ENCODE measurements at places on chromosomes 7 and 10.

- DNase-seq, result no peak
These were observed 101.9 kb upstream of the MTPN start for GRCh38 chr7:136079066-136079465.

GRCh38 chr7:38682606-38683005 is 51.4 kb upstream of the AMPH start:
- no peak for DNase-seq

- DNase-seq, result no peak
These were observed 7.8 kb downstream of the HPS6 start for GRCh38 chr10:102072673-102073527.

DNA sequence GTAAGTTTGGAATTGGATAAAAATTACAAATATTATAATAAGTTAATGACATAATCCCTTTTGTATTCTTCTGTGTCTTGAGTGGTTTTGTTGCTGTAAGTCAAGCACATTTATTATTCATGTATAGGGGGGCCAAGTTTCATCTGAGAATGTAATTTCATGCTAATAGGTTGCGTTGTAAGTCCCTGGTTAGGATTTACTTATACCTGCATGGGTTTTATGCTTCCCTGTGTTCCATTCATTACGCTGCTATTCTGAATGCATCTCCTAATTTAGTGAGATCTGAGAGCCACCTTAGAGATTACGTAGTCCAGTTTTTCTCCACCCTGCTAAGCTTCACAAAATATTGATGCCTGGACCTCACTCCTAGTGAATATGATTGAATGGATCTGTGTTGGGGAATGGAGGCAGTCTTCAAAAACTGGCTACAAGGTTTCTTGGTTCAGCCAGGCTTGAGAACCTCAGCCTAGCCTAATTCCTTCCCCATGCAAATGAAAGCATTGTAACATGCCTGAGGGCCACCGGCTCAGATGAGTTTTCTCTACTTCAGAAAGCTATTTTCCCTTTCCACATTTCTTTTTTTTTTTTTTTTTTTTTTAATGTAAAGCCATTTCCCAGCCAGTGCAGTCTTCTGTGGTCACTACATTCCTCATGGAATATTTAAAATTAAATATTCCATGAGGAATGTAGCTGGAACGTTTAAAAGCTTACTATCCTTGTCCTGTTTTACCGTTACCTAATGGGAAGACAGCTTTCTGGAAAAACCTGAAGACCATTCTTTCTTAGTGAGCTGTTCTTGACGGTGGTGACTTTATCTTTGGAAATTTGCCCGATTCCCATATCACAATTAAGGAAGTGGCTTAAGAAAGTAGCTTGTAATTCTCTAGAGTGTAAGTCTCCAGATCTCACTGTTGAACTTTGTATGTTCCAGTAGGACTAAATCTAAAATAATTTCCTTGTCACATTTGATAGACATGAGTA is 16.0 kb downstream of the PAPSS2 start:
- DNase-seq, result no peak

GRCh38 chr10:71625445-71626175 is 94.0 kb downstream of the C10orf105 start:
- no peak for DNase-seq

- no peak for DNase-seq
These were observed 57.8 kb upstream of the RAB18 start for GRCh38 chr10:27446091-27446918.

DNA sequence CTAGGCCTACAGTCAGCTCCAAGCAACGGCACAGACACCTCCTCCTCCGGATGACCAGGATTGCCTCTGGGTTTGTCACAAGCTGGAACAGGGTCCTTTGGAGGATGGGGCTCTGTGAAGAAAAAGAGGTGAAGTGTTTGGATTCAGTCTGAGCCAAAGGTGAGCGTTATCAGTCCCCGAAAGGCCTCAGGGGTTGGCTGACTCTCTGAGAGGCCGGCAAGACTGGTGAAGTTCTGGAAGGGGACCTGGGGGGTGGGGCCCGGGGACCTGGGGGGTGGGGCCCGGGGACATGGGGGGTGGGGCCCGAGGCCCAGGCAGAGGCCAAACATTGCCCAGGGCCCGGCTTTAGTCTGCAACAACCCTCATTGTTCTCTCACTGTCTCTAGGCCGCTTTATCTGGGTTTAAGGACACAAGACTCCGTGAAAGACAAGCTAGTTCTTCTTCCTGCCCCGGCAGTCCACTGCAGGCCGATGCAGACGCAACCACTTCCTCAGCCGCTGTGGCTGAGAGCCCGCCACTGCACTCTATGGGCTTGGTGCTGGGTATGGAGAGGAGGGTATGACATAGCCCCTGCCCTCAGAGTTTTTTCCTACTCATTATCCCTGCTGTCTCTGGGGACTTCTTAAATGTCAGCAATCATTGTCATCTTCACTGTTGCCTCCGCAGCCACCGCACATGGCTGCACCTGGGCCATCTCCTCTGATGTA is 27.4 kb upstream of the PSAP start:
- no peak for DNase-seq

- no peak for DNase-seq
These were observed 6.8 kb upstream of the NOM1 start for GRCh38 chr7:156942708-156943090.

GRCh38 chr7:1787241-1787640 is 117.2 kb downstream of the ELFN1 start:
- no peak for DNase-seq

- no peak for DNase-seq
These were observed 83.8 kb downstream of the COL13A1 start for GRCh38 chr10:69885379-69886013.

DNA sequence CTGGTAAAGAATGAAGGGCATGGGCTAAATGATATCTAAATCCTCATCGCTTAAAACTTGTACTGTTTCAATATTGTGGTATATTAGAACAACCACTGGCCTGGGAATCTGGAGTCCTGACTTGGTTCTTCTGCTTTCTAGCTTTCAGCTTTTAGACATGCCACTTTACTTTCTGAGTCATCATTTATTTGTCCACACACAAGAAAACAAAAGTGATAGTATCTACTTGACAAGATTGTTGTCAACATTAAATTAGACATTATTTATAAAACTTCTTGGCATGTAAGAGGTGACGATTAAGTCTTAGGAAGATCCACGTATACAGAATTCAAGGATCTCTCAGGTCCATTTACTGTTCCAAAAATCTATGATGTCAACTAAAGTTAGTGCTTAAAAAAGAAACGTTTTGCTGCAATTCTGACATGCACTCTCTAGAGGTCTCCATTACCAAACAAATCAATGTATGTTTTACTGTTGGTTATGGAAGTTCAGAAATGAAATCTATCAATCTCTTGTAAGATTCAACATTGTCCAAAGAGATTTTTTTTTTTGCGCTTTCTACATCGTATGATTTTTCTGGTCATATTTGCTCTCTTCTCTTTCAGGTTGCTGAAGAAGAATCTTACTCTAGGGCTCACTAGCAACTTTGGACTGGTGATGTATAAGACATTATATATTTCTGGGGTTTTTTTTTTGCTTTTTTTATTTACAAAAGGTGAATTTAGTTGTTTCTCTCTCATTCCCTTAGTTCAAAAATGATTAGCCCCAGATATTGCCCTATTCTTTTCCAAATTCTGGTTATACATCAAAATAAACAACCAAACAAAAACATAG is 53.6 kb upstream of the DYNC1I1 start:
- DNase-seq, result no peak

- no peak for DNase-seq
These were observed 5.0 kb upstream of the NFE2L3 start for GRCh38 chr7:26147030-26147429.

Measured in HS-27A (cell line).